ENCODE measurements at places on chromosomes 11 and 22.
A peak's percentile ranks its signal among the peaks of the same experiment; 100 is the strongest.

DNA sequence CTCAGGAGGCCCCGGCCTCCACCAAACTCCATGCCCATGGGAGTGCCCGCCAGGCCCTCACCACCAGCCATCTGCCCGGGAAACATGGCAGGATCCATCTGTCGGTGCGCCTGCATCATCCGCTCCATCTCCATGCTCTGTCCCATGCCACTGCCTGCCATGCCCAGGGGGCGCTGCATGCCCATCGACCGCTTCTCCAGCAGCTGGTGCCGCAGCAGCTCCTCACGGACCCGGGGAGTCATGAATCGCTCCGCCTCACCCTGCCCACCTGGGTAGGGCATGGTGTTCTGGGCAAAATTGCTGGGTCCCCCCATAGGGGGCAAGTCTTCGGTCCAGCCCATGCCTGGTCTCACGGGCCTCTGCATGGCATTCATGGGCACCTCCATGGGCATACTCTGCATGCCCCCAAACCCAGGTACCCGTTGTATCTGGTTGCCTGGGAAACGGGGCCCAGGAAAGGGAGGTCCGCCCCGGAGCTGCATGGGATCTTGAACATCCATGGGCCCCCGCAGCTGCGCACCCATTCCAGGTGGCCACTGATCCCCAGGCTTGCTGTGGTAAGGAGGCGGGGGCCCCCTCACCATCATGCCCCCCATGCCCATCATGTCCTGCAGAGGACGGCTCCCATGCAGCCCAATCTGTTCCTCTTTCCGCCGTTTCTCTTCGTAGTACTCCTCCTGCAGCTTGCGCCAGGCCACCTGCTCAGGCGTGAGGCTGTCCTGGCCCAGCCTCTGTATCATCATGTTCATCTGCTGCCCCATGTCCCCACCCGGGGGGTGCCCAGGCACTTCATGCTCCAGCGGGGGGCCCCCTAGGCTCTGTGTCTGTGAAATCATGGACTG lies 18.0 kb downstream of the CXCR5 start:
- DNase-seq, result no peak

DNA sequence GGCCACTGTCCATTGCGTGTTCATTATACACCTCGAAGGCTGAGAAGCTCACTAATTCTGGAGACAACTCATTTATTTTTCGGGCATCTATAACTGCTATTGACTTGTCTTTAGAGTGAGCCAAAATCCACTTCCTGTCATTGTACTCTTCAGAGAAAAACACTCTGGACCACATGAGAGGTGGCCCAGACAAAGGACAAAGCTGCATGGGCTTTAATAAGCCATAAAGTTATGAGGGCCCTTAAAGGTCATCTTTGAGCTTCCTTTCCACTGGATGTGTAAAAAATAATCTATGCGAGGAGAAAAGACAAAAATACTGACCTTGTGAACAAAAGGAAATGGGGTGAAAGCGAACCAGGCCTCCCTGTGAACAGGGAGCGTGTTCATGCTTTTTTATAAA lies 63.5 kb upstream of the ZC3H12C start:
- DNase-seq, result no peak

DNA sequence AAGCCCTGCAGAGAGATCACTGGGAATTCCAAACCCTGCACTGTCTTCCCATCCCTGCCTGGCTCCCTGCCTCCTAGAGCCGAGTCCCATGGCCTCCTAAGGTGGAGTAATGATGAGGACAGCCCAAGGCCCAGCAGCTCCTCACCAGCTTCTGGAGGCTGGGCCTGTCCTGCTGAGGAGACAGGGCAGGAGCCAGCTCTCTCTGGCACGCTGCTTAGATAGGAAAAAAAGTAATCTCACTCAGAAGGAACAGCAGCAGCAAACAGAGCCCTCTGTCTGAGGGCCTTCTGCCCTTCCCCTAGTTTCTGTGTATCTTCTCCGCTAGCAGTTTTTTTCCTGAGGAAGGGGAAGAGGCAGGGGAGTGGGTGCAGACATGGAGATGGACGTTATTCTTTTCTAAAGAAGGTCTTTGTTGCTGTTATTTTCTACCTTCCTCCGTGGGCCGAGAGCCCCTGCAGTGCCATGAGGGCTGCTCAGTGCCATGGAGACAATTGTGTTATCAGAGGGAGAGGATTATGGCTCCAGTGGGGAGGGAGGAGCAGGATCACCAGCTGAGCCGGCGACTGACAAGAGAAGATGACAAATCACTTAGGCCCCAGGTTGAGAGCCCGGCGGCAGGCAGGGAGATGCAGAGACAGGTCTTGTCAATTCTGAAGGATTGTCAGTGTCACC lies 315.3 kb downstream of the BUD13 start:
- no peak for DNase-seq

DNA sequence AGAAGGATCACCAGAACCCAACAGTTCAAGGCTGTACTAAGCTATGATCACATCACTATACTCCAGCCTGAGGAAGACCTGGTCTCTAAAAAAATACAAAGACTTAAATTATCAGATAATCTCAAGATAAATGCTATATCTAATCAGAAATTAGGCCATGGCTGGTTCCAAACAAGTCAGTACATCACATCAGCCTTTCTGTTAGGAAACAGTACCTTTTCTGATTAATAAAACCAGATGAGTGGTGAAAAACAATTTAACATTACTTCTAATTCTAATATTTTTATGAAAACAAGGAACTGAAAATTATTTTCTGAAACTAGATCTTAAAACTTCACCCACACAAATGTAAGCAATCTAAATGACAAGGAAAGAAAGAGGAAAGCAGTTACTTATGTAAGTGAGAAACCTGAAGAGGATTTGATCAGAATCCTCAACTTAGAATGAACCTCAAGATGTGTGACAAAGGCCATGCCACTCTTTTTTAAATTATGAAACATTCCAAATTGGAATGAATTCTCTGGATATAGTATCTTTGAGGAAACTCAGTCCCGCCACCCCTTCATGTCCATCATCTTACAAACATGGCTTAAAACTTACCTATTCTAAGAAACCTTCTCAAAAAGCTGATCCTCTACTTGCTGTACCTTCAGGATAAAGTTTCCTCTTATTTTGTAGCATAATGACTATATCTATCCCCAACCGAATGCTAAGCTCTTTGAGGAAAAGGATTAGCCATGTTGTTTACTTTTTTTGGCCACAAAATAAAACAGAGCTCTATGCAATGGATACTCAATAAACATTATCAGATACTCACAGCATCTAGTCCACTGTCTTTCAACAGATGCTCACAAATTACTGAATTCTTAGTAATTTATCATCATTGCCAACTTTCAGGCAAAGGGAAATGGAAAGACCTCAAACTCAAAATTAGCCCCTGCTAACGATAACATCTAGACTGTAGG lies 132.0 kb downstream of the MRTFA start:
- DNase-seq, result no peak

- DNase-seq, result no peak
Observed at GRCh38 chr11:60281485-60281884, 1.0 kb downstream of the MS4A4A start.

DNA sequence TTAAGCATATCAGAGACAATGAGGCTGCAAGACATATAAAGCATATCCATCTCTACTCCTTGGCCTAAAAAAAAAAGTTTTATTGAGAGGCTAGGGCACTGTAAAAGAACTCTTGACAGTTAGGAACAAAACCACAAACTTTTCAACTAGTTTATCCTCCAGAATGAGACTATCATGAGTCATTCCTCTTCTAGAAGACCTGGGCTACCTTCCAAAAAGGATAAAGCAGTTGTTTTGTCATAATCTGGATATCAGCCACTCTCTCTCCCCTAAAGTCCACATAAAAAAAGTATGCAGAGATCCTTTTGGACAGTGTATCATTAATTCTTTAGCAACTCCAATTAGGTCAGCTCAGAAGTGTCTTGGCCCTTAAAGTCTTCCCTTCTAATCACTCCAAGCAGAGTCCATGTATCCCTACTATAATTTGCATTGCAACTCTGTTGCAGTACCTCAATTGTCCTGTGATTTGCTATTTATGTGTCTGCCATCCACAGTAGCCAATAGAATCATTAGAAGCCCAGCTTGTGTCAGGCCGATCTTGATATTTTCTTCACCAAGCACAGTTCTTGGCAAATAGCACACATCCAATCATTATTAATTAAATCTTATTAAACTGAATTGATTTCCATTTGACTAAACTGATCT lies 10.4 kb downstream of the OR51T1 start:
- no peak for DNase-seq

- no peak for DNase-seq
Observed at GRCh38 chr11:567011-567628, 6.3 kb downstream of the RASSF7 start.

GRCh38 chr11:92819830-92820229 lies 149.6 kb upstream of the MTNR1B start:
- DNase-seq, result no peak

- peak; percentile 13 for DNase-seq
Observed at GRCh38 chr11:17076517-17077239, 789 bp downstream of the RPS13 start.

- no peak for DNase-seq
Observed at GRCh38 chr11:70668204-70669202, 270.2 kb downstream of the CTTN start.

GRCh38 chr11:125797641-125798040 lies 9.7 kb downstream of the PATE3 start:
- DNase-seq, result no peak

- no peak for DNase-seq
Observed at GRCh38 chr11:61885784-61886580, 5.4 kb downstream of the FADS3 start.

DNA sequence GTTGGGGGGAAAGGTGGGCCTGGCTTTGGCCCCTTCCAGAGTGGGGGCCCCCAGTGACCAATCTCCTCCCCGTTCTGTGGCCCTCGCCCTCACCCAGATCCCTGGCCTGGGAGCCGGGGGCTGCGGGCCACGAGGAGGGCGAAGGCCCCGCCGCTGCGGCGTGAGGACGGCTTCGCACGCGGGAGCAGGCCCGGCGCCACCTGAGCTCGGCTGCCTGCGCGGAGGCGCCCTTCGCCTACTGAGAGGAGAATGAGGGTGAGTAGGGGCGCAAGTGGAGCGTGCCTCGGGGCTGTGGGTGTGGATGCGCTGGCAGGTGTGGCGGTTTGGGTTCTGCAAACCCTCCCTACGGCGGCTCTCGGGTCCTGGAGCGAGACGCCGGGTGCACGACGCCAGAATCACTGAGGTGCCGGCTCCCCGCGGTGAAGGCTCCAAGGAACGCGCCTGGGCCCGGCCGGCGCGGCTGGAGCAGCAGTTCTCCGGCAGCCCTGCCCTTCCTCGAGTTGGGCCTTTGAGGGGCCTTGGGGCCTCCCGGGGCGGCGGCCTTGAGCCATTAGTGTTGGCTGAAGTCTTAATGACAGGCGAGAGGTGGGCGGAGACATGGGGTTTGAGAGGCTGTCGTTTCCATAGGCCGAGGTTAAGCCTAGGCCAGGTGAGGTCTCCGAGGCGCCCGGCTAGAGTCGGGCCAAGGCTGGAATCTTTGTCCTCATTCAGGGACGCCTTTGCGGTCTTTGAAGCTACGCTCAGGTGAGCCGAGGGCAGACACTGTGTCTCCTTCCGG lies 65.3 kb downstream of the CTTN start:
- no peak for DNase-seq

GRCh38 chr11:28966951-28967350 lies 858.8 kb downstream of the METTL15 start:
- DNase-seq, result no peak

DNA sequence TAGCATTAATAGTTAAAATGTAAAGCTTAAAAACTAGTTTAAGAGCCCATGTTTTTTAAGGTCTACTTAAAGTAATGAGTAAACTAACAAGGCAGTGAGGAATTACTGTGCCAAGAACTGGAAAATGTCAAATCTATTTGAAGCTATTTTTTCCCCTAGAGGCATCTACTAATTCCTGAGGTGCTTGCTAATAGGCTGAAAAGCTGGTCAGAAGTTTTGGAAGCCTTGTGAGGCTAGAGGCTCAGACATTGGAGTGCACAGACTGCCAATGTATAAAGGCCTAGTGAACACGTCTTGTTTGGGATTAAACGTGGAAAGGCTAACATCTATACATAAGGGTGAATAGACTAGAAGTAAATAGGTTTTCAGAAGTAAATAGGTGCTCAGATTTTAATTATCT lies 136.5 kb upstream of the C11orf87 start:
- DNase-seq, result no peak

DNA sequence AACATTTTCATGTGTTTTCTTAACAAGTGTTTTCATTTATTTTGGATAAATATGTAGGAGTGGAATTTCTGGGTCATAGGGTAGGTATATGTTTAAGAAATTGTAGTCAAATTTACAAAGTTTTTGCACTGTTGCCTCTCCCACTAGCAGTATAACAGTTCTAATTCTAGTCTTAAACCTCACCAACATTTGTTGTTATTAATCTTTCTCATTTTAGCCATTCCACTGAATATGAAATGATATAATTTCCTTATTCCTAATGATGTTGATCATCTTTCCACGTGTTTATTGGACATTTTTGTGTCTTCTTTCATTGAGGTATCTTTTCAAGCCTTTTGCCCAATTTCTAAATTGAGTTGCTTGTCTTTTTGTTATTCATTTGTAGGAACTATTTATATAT lies 62.0 kb downstream of the C11orf91 start:
- no peak for DNase-seq

DNA sequence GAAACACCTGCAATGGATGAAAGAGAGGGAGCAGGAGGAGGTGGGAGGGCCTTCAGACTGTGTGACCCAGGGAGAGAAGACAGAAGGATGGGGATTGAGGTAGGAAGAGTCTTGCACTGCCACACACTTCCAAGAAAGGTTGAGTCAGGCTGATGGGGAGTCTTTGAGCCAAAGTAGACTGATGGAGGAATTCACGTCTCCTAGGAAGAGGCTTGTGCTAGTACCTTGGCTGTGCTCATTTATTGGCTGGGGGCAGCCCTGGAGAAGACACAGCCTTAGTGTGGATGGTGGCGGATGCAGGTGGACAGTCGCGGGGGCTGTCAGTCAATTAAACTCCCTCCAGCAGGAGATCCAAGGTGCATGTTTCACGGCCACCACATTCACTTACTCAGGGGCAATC lies 16.2 kb upstream of the ACCSL start:
- DNase-seq, result no peak

All from CD4-positive, alpha-beta T cell treated with Interleukin-10 for 1 hour (primary cell).